Renal cortex interstitium (tissue), 15 donors: ENCODE measurements at places on chromosomes 6 and 20. TPM values are rescaled to one million over a fixed set of nuclear protein-coding genes. Genes with fewer than 3 reads are reported as not detected.

DNA sequence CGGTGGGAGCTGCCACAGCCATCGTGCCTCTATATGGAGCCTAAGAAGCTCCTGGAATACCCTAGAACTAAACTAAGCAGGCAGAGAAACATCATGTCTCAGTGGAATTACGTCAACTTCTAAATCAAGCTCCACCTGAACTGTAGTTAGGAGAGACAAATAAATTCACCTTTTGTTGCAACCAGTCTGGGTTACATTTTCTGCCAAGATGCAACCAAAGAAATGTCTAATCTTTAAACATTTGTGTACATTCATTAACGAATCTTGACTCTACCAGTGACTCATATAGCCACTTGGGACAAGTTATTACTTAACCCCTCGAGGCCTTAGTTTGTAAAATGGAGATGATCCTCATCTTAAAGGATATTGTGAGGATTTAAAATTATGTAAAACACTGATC lies 8.9 kb downstream of the PTPRK start:
- no peak for DNase-seq

DNA sequence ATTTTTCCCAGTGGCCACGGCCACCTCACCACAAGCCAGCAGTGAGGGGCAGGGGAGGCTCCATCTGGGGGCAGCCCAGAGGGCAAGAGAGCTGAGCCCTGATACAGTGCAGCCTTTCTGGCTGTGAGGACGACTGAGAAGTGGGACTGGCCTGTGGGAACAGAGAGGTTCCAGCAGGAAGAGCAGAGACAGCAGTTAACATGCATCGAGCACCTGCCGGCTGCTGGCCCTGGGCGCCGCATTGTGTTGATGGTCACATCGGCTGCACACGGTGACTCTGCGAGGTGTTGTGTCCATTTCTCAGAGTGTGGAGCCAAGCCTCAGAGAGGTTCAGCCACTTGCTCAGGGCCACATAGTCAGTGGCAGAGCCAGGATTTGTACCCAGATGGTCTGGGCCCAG lies 9.8 kb downstream of the FOXS1 start:
- DNase-seq: no peak

GRCh38 chr6:51273228-51273961 lies 454.7 kb downstream of the TFAP2B start:
- no peak for DNase-seq

GRCh38 chr6:7681449-7681848 lies 44.5 kb upstream of the BMP6 start:
- DNase-seq: no peak

- DNase-seq: no peak
Measured at GRCh38 chr6:96522465-96523009, 931 bp downstream of the UFL1 start.

GRCh38 chr20:3224681-3225421 lies 14.1 kb downstream of the SLC4A11 start:
- no peak for DNase-seq

GRCh38 chr20:1146957-1147356 lies 28.6 kb downstream of the PSMF1 start:
- no peak for DNase-seq

SNX21 gene
- 21.0 TPM for polyA plus RNA-seq

CD83 gene
- 10.4 TPM for polyA plus RNA-seq

GRCh38 chr6:116533233-116533957 lies 12.1 kb downstream of the TRAPPC3L start:
- DNase-seq: no peak

- no peak for DNase-seq
Measured at GRCh38 chr20:21027569-21027968, 78.6 kb downstream of the LINC00237 start.

DEF6 gene
- polyA plus RNA-seq: 4.8 TPM

GRCh38 chr6:156111913-156112312 lies 656.3 kb upstream of the NOX3 start:
- no peak for DNase-seq

APOBEC2 gene
- polyA plus RNA-seq: 0.22 TPM

TTLL9 gene
- polyA plus RNA-seq: 7.5 TPM
